ENCODE measurements at places on chromosomes 3 and 15. TPM values are rescaled to one million over a fixed set of nuclear protein-coding genes. Genes with fewer than 3 reads are reported as not detected.

Gene REC114
- not detected for total RNA-seq

Gene SPINT1
- 0.87 TPM for total RNA-seq

DNA sequence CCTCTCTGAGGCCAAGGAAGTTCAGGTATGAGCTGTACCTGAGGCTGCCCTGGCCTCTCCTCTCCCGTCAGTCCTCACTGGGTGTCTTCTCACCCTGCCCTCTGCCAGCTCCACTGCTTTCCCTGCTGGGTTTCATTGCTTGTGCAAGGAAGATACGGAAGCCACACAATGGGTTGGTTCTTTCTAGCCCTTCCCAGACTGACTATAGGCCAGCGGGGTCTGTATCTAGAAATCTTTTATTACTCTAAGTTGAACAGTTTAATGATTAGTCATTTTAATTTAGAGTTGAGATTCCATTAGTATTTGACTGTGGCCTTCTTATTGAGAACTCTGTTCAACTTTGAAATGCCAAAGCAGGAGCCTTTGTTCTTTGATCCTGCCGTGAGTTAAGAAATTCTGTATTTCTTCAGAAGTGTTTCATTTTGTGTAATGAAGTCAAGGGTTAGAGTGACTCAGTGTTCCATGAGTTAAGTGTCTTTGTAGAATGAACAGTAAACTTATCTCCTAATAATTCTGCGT is 16.2 kb downstream of the C3orf62 start:
- no peak for DNase-seq
- H3K4me3 ChIP-seq = no peak overlapping the region
- no peaks in the 10 kb centered on the region for H3K36me3 ChIP-seq
- H3K4me1 ChIP-seq = no peaks in the 10 kb centered on the region
- H3K27ac ChIP-seq = no peak overlapping the region

GRCh38 chr3:55718521-55718921 is 231.4 kb upstream of the WNT5A start:
- no peak overlapping the region for H3K4me3 ChIP-seq
- DNase-seq = no peak
- H3K27me3 ChIP-seq = peaks cover 3% of the 10 kb centered on the region

DNA sequence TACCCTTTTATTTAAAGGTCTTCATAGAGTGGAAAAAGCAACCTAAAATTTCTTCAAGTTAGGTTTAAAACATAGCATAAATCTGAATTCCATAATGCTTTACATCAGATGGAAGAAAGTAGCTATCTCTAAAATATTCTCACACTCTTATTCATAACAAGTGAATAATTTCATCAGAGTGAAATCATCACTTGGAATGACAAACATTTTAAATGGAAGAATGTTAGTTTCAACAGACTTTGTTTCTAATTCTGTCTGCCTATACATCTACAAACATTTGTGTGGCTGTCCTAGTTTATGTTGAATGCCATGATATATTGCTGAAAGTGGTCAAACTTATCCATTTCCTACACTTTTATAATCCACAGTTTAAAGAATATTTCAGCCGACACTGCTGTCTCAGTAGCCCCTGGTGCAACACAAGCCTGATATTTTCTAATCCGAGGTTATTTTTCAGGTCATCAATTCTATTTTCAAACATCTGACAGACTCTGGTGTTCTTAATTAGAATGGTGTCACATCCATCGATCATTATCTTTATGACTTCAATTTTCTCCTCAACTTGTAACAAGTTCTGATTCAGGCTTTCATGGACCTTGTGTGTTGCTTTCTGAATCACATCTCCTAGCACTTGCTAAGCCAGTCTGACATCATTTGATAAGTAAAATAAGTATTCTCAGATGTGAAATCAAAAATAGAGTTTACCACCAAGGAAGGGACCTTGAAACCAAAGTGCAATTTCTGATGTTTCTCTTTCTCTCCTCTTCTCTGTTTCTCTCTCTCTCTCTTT is 17.1 kb upstream of the CNTN3 start:
- no peaks in the 10 kb centered on the region for H3K36me3 ChIP-seq
- no peak overlapping the region for H3K4me3 ChIP-seq
- H3K4me1 ChIP-seq = peaks cover 16% of the 10 kb centered on the region
- no peaks in the 10 kb centered on the region for H3K27me3 ChIP-seq
- no peak for DNase-seq
